ENCODE measurements at places on chromosomes 11 and 22.

GRCh38 chr22:48175721-48176120 is 1413.3 kb downstream of the TBC1D22A start:
- no peak for DNase-seq

DNA sequence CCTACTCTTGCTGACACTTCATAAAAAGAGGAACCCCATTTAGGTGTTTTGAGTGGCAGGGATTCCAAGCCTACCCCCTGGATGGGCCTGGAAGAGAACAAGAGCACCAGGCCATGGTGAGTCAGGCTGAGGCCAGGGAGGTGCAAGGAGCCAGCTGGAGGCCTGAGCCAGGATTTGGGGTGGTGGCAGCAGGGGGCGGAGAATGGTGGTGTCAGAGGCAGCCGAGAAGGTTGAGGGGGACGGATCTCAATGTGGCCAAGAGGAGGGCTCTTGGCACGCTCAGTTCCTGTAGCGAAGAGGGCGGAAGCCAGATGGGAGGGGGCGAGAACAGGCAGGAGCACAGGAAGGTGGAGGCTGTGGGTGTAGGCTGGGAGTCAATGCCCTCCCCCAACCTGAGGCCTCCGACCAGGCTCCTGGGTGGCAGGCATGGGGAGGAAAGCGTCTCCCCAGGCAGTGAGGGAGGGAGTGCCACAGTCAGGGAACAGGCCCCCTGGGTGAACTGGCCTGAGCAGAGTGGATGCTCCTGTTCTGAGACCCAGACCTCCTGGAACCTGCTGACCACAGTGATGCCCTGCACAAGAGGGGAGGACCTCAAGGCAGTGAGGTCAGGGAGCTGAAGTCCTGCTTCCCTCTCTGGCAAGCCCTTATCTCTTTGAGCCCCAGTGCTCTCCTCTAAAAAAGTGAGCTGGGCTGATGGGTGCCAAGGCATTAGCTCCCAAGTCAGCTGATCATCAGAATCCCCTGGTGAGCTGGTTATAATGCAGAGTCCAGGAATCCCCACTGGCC is 13.9 kb downstream of the RTN4RL2 start:
- DNase-seq = no peak

GRCh38 chr11:76276781-76277155 is 70.5 kb upstream of the WNT11 start:
- no peak for DNase-seq

DNA sequence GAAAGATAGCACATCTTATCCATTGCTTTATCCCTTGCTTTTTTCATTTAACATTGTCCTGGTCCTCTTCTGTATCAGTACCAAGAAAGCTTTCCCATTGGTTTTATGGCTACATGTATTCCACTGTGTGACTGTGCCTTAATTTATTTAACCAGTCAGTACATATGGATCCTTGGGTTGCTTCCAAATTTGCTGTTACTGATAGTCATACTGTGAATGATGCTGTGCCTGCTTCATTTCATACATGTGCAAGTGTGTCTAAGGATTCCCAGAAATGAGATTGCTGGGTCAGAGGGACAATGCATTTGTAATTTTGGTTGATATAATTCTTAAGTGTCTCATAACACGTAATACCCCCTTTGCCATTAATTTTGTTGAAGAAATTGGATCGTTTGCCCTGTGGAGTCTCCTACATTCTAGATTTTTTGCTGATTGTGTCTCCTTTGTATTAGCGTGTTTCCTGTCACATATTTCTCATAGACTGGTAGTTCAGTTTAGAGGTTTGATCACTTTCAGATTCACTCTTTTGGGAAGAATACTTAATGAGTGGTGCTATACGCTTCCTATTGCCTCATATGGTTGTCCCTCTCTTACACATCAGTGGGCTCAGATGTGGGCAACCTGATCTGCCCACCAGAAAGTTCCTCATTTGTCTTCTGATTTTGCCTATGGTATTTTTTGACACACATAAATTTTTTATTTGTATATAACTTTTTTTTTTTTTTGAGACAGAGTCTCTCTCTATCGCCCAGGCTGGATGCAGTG is 35.3 kb downstream of the MYBPC3 start:
- no peak for DNase-seq

DNA sequence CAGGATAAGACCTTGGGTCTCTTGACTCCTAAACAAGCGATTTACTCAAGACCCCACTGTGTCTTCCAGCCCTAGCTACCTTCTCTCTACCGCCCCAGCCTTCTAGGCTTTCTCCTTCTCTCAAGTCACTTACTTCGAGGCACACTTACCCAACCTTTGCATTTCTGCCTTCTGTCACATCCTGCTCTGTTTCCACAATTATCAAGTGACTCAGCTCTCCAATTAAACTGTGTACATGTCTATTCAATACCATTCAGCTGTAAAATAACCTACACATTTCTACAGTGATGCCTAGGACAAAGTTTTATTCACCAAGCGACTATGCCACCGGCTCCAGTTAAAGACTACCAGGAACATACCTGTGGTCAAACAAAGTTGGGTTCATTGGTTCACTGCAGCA is 69.0 kb downstream of the LARGE1 start:
- DNase-seq = no peak
